HFFc6 (cell line): ENCODE measurements at places on chromosomes 1 and 21.
A peak's percentile ranks its signal among the peaks of the same experiment; 100 is the strongest.

DNA sequence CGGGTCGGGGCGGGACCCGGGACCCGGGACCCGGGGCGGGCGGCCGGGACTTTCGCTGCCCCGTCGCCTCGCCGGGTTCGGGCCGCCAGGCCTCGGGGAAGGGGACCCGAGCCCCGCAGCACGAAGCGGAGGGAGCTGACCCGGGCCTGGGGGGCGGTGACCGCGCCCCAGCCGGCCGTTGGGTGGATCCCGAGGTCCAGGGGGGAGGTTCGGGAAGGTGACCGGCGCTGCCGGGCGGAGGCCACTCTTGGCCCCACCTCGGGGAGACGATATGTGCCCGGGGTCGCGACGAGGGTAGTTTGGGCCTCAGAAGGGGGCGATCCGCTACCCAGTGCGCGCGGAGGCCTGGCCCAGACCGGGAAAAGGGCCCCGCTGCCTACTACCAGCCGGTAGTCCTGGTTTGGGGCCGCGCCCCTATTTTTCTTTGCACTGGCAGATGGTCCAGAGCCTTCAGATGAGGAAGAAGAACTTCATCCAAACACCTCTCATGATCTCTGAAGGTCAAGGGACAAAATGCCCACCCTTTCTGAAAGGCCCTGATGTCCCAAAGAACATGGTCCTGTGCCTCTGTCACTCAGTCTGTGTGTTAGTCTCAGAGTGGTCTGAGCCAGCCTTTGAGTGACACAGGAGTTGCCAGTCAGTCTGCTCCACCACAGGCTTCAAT is 766 bp downstream of the AGO4 start:
- peak; percentile 20 for DNase-seq

- DNase-seq = no peak
These were observed 12.6 kb downstream of the AGTRAP start for GRCh38 chr1:11748294-11749202.

- DNase-seq = no peak
These were observed 22.6 kb upstream of the ASAP3 start for GRCh38 chr1:23506376-23507107.

- DNase-seq = no peak
These were observed 163.3 kb downstream of the RHOU start for GRCh38 chr1:228898582-228898992.

- DNase-seq = no peak
These were observed 20.9 kb upstream of the HSD3B2 start for GRCh38 chr1:119394085-119394484.

DNA sequence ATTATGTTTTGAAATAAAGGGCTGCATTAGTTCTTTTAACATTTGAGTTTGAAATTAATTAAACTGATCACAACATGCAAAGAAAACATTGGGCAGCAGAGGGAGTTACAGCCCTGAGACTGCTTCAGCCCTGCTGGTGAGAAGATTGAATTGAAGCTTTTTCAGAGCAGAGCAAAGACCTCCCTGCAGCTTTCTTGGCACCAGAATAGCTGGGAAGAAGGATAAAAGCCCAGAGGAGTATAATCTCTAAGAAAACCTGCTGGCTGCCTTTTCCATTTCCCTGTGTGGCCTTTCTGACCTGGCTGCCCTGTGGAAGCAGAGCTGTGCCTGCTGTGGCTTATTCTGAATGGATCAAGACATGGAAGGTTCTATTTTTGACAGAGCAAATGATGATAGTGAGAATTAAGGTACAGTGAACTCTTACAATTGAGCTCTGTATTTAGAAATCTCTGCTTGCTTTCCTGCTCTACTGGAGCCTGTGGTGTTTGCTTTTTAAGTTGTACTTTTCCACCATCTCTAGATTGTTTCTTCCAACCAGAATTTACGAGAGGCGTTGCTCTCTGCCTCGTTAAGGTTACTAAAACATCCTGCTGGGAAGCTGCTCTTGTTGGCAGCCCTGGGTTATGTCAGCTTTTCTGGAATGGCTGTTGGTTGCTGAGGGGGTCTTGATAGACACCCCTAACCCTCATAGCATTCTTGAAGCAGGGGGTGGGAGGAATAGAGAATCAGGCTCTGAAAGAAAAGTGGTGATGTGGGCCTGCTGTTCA is 9.9 kb downstream of the SNRPE start:
- DNase-seq = peak; percentile 79

GRCh38 chr1:73778471-73778870 is 419.5 kb downstream of the LRRIQ3 start:
- no peak for DNase-seq

DNA sequence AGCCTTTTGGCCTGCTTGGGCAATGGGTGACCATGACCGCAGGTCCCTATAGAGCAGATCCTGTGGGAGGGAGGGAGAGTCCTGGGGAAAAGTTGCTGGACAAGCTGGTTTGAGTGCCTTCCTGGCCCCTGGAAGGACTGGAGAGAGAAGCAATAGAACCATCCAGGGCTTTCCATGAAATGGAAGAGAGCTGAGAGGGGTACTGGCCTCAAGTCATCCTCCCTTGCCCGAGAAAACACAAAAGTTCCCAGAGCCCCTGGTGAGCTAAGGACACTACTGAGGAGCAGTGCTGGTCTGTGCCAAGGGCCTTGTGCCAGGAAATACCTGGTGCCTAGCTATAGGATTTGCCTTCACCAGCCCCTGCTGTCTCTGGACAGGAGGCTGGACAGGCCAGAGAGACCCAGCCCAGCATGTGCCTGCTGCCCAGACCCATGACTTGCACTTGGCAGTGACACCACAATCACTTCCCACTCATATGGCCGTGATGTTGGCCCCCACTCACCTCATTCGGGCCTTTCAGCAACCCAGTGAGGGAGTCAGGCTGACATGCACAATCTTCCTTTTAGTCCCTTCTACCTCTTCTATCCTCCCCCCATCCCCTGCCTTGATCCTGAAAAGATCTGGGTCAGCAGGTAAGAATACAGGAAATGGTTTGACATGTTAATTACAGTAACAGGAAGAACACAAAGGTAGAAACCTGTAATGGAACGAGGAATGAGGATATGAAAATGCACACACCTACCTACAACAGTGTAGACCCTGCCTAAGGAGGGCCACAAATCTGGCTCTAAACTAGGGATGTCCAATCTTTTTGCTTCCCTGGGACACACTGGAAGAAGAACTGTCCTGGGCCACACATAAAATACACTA is 7.0 kb downstream of the SH3BP5L start:
- DNase-seq = no peak

- DNase-seq = peak; percentile 89
These were observed 108.8 kb downstream of the KIAA0319L start for GRCh38 chr1:35448344-35448801.

DNA sequence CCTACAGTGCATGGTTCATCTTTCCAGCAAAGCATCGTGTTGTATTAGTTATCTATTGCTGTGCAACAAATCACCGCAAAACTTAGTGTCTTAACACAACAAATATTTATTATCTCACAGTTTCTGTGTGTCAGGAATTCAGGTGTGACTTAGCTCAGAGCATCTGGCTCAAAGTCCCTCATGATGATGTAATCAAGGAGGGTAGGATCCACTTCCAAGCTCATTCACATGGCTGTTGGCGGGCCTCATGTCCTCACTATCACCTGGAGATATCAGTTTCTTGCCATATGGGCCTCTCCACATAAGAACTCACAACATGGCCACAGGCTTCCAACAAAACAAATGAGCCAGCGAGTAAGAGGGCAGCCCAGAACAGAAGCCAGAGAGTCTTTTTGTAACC is 135.6 kb upstream of the GJB5 start:
- DNase-seq = no peak

GRCh38 chr1:32893198-32894018 is 7.1 kb downstream of the HPCA start:
- no peak for DNase-seq

DNA sequence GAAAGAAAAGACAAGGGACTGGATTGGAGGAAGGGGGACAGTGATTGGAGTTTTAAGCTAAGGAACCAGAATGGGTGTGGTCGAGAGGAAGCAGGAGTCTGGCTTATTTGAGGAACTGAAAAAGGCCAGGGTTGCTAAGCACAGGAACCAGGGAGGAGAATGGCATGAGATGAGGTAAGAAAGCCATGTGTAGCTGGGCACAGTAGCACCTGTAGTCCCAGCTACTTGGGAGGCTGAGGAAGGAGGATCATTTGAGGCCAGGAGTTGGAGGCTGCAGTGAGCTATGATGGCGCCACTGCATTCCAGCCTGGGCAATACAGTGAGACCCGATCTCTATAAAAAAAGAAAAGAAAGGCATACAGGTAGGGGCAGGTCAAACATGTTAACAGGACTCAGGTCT is 8.1 kb upstream of the KHDRBS1 start:
- DNase-seq = no peak

- no peak for DNase-seq
These were observed 9.1 kb downstream of the AMPD2 start for GRCh38 chr1:109628540-109629321.

GRCh38 chr21:31744182-31744800 is 12.4 kb upstream of the SCAF4 start:
- DNase-seq = no peak

DNA sequence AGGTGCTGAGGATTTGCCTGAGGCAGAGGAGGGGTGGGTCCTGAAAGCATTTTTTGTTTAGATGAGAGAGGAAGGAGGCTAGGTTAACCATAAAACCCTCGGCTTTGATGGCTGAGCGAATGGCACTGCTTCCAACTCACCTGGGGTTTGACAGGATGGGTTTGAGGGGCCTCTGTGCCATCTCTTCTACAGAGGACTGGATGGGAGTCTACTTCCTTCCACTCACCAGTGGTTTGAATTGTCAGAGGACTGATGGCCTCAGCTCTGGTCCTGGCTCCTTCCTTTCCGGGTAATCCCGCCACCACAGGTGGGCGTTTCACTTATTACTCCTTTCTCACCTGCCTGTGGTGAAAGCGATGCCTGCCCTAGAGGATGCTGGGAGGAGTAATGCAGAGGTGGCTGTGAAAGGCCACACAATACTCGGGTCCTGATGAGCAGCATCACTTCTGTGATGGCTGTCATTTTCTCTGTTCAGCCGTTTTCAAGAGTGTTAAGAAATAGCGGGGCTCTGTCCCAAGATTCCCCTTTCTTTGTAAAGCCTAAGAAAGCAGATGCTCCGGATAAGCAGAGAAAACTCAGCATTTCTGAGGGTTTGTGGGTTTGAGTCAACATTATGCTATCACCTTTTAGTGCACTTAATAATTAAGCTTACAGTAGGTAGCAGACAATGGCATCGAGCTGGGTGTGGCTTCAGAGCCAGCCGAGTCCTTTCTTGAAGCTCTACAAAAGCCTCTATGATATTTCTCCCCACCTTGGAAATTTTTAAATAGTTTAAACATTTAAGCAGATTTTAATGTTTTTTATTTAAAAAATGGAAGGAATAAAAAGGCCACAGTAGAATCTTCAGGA is 220.7 kb downstream of the HLX start:
- no peak for DNase-seq

- peak; percentile 17 for DNase-seq
These were observed 26.7 kb downstream of the TSPAN2 start for GRCh38 chr1:115062542-115063004.

DNA sequence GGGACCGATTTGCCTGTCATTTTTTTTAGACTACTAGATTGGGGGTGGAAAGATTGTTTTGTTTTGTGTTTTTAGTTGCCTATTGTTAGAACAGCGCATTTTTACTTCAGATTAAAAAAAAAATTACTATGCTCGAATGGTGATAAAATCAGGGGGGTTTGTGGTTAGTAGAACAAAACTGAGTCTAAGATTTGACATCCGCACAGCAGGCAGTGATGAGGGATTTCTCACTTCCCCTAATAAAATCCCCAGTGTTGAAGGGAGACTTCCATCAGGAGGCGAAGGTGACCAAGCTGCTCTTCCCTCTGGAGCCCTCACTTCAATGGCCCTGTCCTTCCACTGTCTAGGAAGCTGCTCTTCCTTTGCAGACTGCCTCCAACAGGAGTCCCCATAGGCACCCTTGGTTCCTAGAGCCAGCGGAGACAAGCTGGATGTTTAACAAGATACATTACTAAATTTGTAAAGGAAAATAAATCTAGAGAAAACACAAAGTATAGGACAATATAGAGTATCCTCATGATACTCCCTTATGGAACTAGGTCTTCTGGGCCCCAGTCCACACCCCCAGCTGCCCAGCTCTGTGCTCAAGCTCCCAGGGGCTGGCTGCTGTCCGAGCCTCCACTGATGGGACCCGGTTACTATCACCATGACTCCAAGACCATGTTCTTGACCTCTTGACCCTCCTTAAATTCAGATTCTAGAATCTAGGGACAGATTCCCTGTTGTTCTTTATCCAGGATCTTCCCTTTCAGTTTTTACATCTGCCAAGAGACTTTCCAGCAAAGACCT is 31.0 kb downstream of the TENT5C start:
- DNase-seq = no peak

DNA sequence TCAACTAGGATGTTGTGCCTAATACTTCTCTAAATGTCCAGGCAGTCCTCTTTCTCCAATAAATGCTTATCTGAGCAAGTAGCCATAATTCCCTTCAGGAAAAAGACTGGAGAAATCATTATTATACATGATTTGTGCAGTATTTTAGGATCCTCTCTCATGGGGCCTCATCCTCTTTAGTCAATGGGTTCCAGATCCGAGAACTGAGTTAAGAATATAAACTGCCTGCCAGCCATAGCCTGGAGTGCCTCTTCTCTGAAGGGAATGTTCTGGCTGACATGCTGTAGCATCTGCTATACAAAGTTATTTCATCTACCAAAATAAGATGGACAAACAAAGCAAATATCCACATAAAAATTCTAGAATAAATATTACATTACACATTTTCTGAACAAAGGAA is 334.0 kb upstream of the PRMT6 start:
- DNase-seq = no peak

- DNase-seq = no peak
These were observed 2.3 kb downstream of the SLC37A1 start for GRCh38 chr21:42515708-42516502.
